Activated CD4-positive, alpha-beta T cell treated with anti-CD3 and anti-CD28 coated beads for 4 hours (primary cell): ENCODE measurements at places on chromosomes 3 and 15.

GRCh38 chr3:162295323-162295983, 798.8 kb downstream of the OTOL1 start:
- DNase-seq = no peak

DNA sequence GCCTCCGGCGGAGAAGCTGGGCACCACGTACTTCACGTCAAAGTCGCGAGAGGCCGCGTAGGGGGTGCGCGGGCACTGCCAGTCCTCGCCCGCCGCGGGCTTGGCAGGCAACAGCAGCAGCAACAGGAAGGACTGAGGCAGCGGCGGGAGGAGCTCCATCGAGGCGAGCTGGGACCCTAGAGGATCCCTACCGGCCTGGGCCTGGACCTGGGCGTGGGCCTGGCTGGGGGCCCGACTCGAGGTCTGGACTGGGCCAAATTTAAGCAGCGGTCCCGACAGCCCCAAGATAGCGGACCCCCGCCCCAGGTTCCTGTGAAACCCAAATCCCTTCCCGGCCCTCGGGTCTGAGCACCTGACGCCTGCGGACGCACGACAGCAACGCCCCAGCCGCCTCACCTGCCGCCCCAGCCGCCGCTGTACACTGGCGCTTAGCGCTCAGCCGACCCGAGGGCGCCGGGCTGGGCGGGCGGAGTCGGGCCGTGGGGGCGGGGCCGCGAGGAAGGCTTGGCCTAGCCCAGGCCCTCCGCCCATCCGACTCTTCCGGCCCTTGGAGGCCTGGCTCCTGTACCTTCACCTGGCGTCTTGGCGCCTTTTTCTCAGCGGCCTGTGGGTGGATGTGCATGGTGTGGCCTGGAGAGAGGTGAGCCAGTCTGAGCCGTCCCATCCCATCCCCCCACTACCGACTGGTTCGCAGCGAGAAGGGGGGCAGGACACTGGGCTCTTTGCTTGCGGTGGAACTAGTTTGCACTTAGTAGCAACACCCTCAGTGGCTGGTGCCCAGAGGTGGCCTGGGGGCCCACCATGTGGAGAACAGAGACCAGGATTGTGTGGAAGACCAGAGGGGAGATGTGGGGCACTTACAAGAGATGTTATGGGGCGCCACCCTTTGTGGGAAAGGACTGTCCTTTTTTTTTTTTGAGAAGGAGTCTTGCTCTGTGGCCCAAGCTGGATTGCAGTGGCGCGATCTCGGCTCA, at the start of gene MST1R:
Gene MST1R (minus strand): TSS at position 423 of the 974 bp plus-strand sequence. CDS start 264 bp downstream, at position 159.
- peak; percentile 74 for DNase-seq

- peak; percentile 34 for DNase-seq
These were observed 133.3 kb downstream of the TBC1D2B start for GRCh38 chr15:77944002-77944867.

DNA sequence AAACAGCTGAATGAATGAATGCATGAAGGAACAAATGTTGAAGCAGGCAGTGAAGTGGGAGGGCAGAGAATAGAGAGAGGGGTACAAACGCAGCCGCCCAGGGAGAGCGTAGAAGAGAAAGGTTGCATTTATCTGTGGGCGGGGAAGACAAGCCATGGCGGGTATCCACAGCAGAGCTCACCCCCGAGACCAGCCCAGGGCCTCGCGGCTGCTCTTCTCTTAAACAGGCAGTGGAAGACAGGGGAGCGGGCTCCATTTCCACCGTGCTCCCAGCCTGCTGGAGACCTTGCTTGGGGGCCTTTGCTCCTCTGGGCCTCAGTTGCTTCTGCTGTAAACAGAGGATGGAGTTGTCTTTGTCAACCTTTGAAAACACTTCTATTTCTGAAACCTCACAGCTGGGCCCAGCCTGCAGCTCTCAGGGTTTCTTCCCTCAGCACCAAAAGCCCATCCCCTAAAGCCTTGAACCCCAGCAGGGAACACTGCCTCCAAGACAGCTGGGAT, 259.5 kb downstream of the UACA start:
- no peak for DNase-seq
